Omental fat pad (tissue), 4 donors: ENCODE measurements at places on chromosomes 6 and 20.

GRCh38 chr6:73418081-73418741, 23.6 kb downstream of the DDX43 start:
- DNase-seq, result no peak

DNA sequence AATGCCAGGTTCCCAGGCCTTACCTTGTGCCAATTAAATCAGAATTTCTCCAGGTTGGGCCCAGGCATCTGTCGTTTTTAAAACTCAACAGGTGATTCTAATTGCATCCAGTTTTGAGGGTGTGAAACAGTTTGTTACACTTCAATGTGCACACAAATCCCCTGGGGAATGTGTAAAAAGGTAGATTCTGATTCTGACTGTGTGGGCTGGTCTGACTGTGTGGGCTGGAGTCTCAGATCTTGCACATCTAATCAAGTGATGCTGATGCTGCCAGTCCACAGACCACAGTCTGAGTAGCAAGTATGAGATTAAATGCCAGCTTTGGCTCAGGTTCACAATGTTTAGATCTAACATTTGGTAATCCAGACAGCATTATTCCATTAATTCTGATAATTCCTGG, 12.5 kb upstream of the ETV7 start:
- DNase-seq, result no peak

DNA sequence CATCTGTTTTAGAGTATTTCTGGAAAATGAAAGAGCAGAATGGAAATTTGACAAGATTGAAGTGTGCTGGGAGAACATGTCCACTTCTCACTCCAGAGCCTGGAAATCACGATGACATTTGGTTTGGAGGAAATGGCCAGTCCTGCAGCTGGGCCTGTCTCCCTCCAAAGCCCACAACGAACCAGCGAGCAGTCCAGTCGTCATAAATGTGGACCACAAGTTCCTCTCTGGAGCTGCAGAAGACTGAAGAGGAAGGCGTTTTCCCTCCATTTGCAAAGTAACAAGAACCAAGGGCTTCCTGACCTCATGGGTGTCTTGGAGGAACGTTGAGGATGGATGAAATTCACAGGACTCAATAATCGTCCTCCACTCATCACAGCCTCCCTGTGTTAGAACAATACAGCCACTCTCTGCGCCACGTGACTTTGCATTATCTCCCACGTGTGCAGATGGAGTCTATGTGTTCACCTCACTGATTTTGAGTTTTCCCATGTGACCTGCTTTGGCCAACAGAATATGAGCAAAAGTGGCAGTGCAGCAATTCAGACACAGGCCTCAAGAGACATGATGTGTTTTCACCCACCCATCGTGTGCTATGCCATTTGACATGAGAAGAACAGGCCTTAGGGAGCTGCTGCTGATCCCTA, 9.1 kb upstream of the SPATS1 start:
- no peak for DNase-seq

GRCh38 chr20:4855097-4855496, 133.4 kb downstream of the PRND start:
- DNase-seq, result no peak

DNA sequence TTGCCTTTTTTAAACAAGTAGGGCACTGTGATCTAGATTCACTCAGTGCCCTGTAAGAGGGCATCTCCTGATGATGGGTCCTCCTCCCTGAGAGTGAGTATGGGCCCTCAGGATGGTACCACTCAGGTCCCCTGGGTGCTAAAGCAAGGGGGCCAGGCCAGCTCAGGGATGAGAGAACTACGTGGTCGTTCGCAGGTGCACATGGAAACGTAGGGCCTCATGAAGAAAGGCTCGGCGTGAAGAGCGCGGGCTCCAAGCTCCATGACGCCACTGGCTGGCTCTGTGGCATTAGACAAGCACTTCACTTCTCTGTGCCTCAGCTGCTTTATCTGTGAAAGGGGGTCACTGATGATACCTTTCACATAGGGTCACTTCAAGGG, 50.7 kb downstream of the SYNJ2 start:
- DNase-seq, result no peak

GRCh38 chr20:56925082-56925830, 296.1 kb downstream of the TFAP2C start:
- DNase-seq, result no peak

- DNase-seq, result no peak
Measured at GRCh38 chr6:6968357-6968730, 139.4 kb upstream of the RREB1 start.

DNA sequence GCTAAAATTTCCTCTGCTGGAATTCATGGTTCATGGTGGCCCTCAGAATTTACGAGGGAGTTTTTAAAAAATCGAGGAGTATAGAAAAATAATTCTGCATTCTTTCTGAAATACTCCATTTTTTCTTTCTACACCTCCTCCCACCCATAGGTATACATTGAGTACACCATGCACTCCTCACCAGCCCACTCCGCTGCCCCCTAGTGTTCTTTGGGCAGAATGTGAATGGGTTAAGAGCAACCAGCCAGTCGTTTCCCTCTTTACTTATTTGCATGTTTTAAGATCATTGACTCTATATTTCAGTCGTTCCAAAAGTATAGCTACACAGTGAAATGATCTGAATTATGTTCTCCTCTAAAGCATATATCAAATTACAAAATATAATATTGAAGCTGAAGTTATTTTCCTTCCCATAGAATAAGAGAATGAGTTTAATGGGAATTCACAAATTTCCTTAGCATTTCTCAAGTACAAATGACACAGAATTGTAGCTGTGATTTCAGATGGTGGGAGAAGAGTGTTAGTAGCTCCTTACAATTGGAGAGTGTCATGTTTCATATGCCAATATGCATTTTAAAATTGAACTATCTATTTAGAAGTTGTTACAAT, 977.7 kb upstream of the SLC35B3 start:
- no peak for DNase-seq

DNA sequence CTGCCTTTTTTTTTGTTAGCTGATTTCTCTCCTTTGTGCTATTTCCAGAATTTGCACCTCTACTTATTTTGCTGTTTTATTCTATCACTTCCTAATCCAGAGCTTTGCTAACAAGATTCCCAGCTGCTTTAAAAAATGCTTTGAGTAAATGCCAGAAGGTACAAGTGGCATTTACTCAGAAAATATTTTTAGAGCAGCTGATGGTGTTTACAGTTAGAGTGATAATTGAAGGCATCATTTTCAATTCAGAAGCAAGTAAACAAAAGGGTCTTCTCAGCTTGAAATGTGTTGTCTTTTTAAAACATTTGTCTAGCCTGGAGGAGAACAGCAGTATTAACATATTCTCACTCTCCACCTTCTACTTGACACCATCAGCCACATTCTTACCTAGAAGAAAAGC, 99.9 kb downstream of the OTOR start:
- no peak for DNase-seq

DNA sequence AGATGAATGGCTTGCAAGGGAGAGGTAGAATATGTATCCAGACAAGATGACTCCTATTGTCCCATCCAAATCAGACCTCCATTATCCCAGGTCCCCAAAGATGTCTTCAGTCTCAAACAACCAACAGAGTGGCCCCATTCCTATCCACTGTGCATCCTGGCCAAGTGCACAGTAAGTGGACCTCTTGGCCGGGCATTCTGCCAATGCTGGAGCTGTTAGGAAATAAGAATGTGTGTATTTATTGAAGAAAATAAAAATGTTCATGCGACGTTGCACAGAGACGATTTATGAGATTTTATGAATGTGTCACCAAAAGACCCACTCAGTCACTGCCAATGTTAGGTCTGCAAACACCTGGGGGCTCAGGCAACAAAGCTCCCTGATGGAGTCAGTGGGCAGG, 196.0 kb downstream of the MAFB start:
- DNase-seq, result peak; percentile 52

DNA sequence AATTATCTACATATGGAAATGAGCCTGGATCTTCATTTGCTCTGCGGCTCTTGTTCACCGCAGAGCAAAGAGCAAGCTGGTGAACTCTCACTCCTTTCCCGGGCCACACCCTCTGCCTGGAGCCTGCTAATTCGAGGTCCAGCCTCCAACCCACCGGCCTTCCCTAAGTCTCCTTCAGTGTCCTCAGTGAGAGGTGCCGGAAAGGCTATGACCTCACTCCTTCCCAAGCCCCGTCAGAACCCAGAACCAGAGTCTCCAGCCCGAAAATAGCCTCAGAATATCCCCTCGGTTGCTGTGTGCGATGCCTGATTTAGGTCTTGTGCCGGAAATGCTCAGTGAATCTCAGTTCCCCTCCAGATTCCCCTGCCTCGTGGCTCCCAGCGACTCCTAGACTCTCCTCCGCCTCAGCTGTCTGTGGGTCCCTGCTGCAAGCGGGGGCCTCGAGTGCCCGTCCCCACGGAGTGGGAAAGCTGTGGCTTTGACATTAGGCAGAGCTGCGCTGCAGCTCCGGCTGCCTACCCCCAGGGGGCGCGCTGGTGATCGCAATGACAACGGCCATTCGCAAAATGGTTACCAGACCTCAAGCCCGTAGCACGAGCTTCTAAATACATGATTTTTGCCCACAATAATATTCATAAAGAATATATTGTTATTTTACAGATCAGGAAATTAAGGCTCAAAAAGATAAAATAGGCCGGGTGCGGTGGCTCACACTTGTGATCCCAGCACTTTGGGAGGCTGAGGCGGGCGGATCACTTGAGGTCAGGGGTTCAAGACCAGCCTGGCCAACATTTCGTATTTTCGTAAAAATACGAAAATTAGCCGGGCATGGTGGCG, 4.1 kb upstream of the BNIP5 start:
- DNase-seq, result peak; percentile 82

DNA sequence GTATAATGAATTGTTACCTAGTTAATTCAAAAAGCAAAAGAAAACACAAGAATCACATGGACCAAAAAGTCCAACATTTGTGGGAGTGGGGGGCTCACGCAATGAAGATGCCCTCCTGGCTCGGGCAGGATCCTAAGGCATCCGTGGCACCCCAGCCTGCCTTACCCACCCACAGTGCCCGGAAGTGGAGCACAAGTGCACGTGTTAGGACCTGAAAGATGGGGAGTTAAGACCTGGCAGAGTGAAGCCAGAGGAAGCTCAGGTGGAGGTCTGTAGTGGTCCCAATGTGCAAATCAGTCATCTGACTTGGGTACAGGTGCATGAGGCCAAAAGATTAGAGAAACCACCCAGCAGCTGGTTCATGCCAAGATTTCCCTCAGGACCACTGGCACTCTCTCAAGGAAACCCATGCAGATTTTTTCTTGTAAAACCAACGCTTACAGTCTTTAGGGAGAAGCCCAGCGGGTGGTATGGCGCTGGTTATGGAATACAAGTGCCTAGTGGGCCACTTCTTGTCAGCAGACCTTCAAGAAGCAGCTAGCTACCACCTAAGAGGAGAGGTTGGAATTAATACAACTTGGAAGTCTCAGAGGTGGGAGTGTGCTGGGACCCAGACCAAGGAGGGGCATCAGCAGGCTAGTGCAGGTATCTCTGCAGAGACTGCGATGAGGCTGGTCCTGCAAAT, 42.1 kb downstream of the BFSP1 start:
- DNase-seq, result no peak

GRCh38 chr20:9467995-9468394, 46.4 kb upstream of the LAMP5 start:
- DNase-seq, result no peak

DNA sequence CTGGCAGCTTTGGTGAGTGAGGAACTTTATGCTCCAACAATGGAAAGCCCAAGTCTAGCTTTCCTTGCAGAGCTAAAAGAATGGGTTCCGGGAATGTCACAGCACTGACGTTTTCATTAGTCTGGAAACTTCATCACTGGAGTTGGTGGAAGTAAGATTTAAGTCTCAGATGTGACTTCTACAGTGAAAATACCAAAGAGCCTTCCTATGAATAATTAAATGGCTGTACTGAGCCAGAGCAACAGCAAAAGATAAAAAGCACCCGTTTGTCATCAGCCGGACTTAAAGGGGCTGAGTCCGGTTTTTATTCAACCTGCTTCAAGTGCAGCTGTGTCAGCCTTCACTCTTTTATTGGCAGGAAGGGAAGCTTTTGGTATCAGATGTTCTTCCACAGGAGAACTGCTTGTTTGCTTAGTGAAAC, 46.5 kb upstream of the SHLD1 start:
- no peak for DNase-seq

- no peak for DNase-seq
Measured at GRCh38 chr6:10884245-10884972, 2.4 kb upstream of the SYCP2L start.

DNA sequence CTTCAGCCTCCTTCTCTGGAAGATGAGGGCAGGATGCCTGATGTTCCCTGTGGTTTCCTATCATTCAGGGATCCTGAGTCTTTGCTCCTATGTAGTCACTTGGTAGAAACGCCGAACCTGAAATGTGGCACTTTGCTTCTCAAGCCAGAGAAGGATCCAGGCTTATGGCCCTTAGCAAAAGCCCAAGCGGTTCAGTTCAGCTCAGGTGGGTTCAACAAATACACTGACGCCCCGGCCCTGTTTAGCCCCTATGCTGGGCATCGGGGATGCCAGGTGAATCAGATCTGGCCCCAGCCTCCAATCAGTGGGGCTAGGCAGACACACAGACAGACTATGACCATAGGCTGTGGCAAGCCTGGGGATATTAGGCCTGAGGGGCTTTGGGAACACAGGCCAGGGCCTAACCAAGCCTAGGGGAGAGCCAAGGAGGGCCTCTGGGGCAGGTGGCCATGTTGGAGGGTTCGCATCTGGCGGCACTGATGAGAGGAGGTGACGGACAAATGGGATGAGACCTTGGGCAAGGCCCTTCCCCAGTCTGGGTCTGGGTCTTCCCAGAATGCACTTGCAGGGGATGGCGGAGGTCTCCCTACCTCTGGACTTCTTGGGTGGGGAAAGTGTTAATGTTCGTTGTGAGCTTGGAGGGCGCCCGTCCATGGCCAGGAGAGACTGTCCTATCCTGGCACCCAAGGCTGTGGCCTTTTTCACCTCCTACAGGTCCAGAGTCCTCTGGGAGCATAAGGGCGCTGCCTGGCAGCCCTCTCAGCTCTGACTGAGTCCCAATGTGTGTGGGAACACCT, 17.6 kb upstream of the SRC start:
- no peak for DNase-seq

GRCh38 chr20:20009784-20010253, 7.3 kb upstream of the NAA20 start:
- no peak for DNase-seq

GRCh38 chr20:3407040-3407770, at the start of gene DNAAF9:
DNAAF9 (minus strand) TSS chr20:3407669; CDS start chr20:3407557, 112 bp downstream.
- no peak for DNase-seq

- no peak for DNase-seq
Measured at GRCh38 chr6:166589786-166590574, 3.5 kb upstream of the RAMACL start.

DNA sequence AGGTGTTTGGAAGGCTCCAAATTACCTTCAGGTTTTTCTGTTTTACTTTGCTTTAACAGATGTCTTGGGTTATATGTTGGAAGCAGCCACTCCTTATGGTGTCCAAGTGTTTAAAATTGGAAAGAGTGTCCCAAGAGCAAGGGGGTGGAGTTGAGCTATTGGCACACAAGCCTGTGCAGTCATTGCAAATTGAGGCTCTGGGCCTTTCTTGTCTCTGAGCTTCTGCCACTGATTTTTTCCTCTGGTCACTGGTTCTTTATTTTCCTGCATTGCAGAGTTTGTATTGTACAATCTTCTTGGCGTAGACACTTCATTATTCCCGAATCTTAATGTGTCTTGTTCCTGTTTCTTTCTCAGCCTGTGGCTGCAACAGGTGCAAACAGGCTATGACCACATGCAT, 598.8 kb downstream of the RNF144B start:
- DNase-seq, result no peak
